Esophagus muscularis mucosa (tissue), 4 donors: ENCODE measurements at places on chromosomes 11 and 22. TPM values are rescaled to one million over a fixed set of nuclear protein-coding genes. Genes with fewer than 3 reads are reported as not detected.

GRCh38 chr11:124481365-124482323 is 36.1 kb upstream of the OR8B8 start:
- no peak for DNase-seq

GRCh38 chr11:120909676-120910416 is 114.1 kb upstream of the TBCEL start:
- DNase-seq: no peak

- DNase-seq: no peak
Measured at GRCh38 chr22:45718391-45718790, 46.8 kb downstream of the ATXN10 start.

DNA sequence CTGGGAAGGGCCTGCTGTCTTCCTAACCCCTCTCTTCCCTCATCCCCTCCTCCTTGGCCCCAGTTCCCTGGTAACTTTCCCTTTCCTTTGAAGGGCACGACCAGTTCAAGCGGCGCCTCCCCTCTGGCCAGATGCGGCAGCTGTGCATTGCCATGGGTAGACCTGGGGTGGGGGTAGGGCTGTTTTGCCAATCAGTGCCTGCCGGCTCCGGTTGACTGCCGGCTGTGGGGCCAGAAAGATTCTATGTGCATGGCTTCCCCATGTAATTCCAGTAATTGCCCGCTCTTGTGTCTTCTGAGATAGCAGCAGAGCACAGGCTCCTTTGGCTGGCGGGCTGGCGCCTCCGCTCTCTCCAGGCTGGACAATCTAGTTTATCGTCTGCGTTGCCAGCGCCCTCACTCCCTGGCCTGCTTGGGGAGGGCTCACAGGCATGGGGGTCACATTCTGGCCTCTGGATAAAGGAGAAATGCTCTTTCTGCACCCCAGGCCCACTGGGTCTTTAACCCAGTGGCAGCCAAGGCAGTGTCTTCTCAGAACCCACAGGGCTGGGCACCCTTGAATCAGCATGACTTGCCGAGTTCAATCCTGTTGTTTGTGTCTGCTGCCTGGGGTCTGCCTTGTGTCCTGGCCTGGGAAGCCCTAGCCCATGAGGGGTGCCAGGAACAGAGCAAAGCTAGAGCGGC is 9.4 kb downstream of the SIDT2 start:
- no peak for DNase-seq

- no peak for DNase-seq
Measured at GRCh38 chr22:37920126-37920525, 14.0 kb downstream of the MICALL1 start.

DNA sequence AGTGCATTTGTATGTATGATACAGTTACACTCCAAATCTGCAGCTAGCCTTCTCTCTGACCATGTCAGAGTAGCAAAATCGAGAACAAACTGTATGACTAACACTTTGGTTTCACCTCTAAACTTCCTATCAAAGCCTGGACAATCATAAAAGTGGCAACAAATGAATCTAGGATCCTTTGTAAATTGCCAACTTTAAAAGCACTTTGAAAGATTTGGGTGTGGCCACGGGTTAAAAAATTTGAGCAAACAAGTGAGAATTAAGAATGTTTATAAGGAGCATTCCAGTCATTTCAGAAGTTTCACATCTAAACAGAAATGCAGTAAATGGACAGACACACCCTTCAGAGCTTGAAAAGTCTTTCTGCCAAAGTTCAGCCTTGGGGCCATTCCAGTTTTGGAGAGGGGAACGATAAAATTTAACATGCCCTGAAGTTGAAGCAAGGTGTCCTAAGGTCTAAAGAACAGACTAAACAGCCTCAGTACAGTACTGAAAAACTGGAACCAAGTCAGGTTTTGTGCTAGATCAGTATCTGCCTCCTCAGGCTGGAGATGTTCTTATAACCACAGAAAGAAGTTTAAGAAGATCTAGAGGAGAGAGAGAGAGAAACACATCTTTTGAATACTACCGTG is 181.9 kb upstream of the BDNF start:
- no peak for DNase-seq

- DNase-seq: no peak
Measured at GRCh38 chr11:86360775-86361395, 13.8 kb upstream of the CCDC81 start.

- DNase-seq: no peak
Measured at GRCh38 chr22:49093192-49093880, 734.3 kb downstream of the BRD1 start.

DNA sequence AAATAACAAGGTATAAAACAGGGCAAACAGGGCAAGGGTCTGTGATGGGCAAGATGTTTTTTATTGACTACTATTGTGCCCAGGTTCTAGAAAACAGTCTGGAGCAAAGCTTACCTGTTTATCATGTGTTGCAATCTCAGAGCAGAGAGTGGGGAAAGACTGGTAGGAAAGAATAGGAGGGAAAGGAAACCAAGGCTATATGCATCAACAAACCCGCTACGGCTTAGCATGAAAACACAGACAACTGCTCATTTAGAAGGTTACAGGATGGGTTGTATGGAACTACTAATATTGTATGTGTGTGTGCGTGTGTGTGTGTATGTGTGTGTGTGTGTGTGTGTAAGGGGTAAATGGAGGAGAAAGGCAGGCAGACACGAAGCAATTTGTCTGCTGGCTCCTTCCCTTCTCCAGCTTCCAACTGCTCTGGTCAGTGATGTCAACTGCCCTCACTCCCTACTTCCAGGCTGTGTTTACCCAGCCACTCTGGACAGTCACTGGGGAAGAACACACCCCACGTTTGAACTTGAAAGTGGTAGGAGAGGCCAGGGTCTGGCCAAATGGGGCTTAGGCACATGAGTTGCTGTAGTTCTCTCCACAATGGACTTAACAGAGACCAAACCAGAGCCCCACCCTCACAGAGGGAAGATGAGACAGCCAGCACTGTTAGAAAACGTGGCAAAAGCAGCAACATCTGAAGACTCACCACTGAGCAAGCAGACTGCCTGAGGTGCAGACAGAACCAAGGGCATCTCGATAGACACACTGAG is 47.0 kb downstream of the GAB2 start:
- no peak for DNase-seq

GRCh38 chr11:121763526-121763925 is 310.8 kb upstream of the SORL1-AS1 start:
- peak; percentile 70 for DNase-seq

DNA sequence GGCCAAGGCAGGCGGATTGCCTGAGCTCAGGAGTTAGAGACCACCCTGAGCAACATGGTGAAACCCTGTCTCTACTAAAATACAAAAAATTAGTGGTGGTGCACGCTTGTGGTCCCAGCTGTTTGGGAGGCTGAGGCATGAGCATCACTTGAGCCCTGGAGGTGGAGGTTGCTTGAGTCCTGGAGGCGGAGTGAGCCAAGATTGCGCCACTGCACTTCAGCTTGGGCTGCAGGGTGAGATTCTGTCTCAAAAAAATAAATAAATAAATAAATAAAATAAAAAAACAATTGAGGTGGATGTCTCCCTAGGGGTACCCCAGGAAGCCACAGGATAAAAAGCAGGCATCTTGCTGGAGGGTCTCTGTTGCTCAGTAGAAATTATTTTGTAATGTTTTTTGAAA is 14.1 kb downstream of the PTPRJ start:
- no peak for DNase-seq

- no peak for DNase-seq
Measured at GRCh38 chr22:19707347-19708290, 6.7 kb upstream of the SEPTIN5 start.

DNA sequence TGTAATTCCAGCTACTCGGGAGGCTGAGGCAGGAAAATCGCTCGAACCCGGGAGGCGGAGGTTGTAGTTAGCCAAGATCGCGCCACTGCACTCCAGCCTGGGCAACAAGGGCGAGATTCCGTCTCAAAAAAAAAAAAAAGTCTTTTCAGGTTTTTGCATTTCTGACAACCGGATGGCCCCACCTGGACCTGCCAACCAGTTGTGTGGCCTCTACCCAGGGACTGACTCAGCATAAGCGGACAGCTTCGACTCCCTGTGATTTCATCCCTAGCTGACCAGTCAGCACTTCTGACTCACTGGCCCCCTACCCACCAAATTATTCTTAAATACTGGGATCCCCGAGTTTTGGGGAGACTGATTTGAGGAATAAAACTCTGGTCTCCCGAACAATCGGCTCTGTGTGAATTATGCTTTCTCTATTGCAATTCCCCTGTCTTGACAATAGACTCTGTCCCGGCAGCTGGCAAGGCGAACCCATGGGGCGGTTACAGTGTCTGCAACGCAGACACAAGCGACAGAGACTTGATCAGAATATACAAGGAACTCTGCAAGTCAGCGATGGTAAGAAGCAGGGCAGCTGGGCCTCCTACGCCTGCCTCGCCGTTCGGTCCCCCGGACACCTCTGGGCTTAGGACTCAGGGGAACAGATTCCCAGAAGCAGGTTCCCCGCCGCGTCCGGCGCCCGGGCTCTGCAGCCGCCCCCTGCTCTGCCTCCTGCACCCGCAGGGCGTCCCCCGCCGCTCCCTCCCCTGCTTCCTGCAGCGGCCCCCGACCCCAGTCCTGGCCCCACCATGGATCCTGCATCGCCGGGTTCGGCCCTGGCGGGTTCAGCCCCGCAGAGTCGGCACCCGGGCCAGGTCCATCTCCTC is 741 bp upstream of the TALDO1 start:
- DNase-seq: no peak

DNA sequence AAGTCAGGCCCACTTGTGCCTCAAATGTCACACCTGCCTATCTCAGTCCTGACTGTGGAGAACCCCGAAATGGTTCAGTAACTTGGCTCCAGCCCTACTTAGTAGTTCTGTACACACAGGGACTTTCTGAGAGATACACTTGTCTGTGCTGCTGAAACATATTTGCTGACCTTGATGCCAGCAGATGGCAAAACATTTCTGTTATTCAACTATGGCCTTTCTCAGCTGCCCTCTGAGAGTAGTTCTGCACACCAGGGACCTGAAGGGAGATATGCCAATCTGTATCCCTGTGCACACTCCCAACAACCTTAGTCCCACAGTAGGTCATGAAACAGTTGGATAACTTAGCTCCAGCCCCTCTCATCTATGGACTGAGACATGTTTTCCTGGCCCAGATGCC is 1651.5 kb downstream of the LRRC4C start:
- no peak for DNase-seq

DNA sequence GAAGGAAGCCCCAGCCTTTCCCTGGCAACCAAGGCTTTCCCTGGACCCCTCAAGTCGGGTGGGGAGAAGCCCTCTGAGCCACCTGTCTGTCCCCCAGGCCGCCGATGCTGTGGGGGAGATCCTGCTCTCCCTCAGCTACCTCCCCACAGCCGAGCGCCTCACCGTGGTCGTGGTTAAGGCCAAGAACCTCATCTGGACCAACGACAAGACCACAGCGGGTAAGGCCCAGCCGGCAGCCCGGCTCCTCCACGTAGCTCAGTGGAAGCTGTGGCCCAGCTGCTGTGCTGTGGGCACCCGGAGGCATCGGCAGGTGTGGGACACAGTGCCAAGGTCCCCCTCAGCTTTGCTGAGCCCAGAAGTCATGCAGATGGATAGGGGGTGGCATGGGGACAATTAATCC is 12.2 kb upstream of the RHOD start:
- DNase-seq: no peak

- DNase-seq: no peak
Measured at GRCh38 chr11:119700536-119701346, 28.3 kb downstream of the NECTIN1 start.

DNA sequence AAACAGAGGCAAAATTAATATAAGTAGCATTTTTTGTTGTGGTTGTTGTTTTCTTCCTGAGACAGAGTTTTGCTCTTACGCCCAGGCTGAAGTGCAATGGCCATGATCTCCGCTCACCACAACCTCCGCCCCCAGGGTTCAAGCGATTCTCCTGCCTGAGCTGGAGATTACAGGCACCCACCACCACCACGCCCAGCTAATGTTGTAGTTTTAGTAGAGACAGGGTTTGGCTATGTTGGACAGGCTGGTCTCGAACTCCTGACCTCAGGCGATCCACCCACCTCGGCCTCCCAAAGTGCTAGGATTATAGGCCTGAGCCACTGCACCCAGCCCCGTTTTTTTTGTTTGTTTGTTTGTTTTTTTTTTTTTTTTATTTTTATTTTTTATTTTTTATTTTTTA is 64.5 kb downstream of the MCHR1 start:
- no peak for DNase-seq

GRCh38 chr11:132123449-132123848 is 753.0 kb downstream of the NTM start:
- no peak for DNase-seq

- DNase-seq: no peak
Measured at GRCh38 chr11:92409355-92409754, 184.7 kb downstream of the FAT3 start.

GRCh38 chr22:19513823-19514222 is 10.4 kb downstream of the CLDN5 start:
- DNase-seq: no peak

DNA sequence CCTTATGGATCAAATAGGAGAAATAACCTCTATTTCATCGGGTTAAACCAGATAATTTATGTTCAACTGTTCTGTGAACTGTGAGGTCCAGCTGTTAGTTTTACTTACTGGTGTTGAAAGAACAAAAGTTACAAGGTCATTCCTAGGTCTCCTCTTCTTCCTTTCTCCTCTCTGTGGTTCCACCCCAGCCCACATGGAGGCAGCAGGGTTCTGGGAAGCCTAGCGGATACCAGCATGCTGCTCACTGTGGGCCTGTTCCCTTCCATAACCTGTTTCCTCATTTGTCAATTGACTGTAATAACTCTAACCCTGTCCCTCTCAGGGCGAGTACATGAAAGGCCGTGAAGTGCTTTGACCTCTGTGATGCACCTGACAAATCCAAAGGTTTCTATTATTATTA is 27.8 kb downstream of the RELT start:
- no peak for DNase-seq

DNA sequence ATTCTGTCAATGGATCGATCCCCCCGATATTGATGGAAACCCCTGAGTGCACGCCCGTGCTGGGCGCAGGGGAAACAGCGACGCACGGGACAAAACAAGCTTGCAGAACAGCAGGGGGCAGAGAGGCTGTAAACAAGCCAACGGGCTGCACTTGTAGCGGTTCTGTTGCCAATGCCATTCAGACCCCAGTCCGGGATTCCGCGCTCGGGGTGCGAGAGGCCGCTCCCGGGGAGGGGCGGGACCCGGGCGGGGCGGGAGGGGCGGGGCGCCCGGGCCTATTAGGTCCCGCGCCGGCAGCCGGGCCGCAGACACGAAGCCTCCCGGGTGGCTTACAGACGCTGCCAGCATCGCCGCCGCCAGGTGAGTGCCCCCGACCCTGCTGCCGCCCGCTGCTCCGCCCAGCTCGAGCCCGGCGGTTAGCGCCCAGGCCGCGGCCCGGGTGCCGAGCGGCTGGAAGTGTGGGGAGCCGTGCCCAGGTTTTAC is at the start of gene BIK:
Gene BIK (plus strand): TSS at position 307 of the 483 bp plus-strand sequence. CDS start 13,273 bp downstream, outside the sequence.
- no peak for DNase-seq

The SREBF2 gene
- 97.7 TPM for total RNA-seq

The KCNA4 gene
- 0.17 TPM for total RNA-seq

The MUC15 gene
- total RNA-seq: 0.42 TPM

The CLTCL1 gene
- 5.8 TPM for total RNA-seq

The PRR5L gene
- total RNA-seq: 9.6 TPM

The SOX6 gene
- total RNA-seq: 1.7 TPM

The GRIA4 gene
- not detected for total RNA-seq
